GM10248 (cell line): ENCODE measurements at places on chromosomes 1 and 21.

GRCh38 chr21:14572204-14572780 is 26.2 kb upstream of the SAMSN1 start:
- no peak for DNase-seq

DNA sequence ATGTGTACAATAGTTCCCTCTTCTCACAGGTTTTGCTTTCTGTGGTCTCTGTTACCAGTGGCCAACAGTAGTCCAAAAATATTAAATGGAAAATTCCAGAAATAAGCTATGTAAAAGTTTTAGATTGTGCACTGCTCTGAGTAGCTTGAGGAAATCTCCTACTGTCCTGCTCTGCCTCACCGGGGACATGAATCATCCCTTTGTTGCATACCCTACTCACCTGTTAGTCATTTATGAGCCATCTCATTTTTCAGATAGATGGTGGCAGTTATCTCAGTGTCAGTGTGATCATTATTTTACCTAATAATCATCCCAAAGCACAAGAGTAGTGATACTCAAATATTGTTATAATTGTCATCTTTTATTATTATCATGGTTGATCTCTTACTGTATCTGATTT is 688.1 kb downstream of the PLA2G4A start:
- DNase-seq: no peak

DNA sequence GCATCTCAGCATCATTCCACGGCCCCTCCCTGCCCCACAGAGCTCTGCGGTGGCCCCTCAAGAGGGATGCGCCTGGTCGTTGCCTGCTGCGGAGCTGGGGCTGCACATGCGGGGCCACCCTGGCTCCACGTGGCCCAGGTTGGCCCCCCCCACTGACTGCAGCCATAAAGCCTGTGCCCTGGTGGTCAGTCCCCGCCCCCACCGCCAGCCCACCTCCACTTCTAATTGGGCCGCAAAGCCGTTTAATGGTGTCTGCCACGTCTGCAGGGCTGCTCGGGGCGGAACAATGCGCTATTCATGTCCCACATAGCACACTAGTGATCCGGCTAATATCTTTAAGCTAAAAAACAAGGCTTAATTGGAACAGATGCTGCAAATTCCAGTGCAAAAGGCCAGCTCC is 33.5 kb upstream of the ACTRT2 start:
- no peak for DNase-seq

GRCh38 chr1:50027794-50028193 is 4.0 kb upstream of the AGBL4 start:
- DNase-seq: no peak

GRCh38 chr1:47724432-47724999 is 272.7 kb downstream of the TRABD2B start:
- DNase-seq: no peak

- DNase-seq: no peak
These were observed 169.8 kb downstream of the ST6GALNAC5 start for GRCh38 chr1:77037038-77037437.

DNA sequence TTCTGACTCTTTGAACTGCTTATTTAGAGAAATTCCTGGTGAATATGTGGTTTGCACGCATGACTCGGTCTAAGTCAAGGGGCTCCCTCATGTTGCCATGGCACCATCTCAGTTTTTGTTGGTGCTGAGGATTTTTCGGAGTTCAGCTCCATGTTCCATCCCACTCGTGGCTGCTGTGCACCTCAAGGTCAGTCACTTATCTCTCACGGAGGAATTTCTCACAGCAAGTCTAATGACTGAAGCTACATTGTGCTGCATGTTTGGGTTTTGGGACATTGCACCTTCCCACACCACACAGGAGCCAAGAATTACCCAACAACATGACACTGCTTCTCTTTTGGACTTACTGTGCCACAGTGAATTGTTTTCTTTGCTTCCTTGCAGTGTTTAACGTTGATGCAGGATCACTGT is 269.9 kb downstream of the NCAM2 start:
- no peak for DNase-seq

GRCh38 chr1:186841599-186841998 is 12.8 kb downstream of the PLA2G4A start:
- DNase-seq: no peak

DNA sequence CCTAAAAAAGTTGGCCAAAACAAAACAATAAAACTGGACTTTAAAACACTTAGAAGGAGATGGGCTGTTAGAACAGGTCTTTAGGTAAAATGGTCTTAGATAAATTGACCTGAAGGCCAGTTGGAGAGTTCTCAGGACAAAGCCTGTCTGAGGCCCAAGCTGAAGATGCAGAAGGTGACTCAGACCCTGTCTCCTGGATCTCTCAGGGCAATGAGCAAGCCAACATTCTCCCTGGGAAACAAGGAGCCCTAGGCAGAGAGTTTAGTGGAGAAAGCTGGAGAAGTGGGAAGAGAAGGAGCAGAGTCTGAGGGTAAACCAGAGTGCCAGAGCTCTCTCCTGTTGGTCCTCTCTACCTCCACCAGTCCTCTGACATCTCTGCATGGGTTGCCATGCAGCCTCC is 70.1 kb downstream of the FCRL5 start:
- no peak for DNase-seq

DNA sequence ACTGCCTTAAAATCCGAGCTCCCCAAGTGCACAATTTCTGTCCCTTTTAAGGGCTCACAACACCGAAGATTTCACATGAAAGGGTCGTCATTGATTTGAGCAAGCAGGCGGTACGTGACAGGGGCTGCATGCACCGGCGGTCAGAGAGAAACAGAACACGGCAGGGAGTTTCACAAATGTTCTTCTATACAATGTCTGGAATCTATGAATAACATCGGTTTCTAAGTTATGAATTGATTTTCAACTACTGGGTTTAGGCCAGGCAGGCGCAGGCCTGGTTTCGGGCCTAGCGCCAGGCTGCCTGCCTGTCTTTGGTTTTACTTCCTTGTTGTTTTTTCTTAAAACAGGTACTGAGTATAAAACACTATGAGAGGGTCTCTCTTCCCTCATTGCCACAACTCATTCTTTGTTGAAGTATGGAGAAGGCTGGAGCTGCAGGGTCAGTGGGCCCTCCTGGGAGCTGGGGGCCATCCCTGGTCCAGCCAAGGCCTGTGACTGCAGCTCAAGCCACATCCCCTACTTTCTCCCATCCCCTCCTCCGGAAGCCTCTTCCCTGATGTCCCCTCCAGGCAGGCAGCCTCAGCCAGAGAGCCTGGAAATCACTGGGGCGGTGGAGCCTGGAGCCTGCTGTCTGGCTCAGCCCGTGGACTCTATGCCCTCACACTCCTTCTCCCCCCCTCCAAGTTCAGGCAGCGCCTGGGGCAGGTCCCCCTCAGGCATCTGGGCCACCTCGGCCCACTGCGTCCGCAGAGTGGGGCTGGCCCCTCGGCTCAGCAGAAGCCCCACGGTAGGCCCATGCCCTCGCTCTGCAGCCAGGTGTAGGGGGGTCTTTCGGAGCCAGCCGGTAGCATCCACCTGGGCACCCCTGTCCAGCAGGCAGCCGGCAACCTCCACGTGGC is 2.4 kb downstream of the ANKRD65 start:
- peak; percentile 26 for DNase-seq

DNA sequence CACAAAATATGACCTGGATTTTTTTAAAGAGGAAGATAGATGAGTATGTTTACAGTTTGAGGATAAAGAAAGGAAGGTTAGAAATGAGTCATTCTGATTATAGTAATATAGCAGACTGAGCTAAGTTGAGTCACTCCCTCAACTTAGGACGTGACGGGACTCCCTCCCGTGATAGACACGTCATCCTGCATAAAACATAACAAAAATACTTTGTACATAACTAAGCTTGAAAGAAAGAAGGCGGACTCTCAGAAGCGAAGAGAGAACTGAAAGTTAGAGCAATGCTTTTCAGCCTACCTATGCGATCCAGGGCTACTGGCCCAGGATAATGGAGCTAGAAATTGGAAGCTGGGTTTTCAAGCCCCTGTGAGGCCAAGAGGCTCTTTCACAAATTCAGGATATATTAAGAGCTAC is 53.0 kb upstream of the DESI2 start:
- DNase-seq: peak; percentile 72

GRCh38 chr1:22619252-22619651 is 17.2 kb upstream of the C1QA start:
- no peak for DNase-seq

DNA sequence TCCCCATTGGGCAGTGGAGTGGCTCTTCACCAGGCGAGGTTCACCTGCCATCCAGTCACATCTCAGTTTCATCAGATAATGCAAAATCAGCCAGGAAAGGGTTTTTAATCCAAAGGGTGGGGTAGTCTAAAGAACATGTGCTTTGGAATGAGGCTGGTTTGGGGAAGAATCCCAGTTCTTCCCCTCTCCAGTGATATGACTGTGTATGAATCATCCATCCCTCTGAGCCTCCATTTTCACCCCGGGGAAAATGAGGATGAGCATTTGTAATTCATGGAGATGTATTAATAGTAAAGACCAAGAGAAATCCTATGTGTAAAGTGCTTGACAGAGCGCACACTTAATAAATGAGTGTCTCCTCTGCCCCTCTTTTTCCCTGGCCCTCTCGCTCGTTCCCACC is 215.1 kb upstream of the FGGY start:
- DNase-seq: no peak

DNA sequence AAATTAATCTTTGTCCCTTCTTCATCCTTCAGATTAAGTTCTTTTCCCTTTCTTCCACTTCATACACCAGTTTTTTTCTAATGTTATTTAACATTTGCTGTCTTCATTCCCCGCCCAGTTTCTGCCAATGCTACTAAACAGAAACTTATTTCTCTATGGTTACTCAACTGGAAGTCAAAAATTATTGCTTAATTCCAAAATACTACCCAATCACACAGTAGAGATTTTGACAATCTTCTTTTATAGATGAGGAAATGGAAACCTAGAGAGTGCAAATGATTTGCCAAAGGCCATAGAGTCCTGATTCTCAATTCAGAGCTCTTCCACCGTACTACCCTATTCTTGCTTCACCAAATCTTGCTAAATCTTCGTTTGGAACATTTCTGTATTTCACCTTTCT is 58.1 kb upstream of the SH3GLB1 start:
- no peak for DNase-seq

- no peak for DNase-seq
These were observed 6.2 kb downstream of the FH start for GRCh38 chr1:241513378-241513777.

DNA sequence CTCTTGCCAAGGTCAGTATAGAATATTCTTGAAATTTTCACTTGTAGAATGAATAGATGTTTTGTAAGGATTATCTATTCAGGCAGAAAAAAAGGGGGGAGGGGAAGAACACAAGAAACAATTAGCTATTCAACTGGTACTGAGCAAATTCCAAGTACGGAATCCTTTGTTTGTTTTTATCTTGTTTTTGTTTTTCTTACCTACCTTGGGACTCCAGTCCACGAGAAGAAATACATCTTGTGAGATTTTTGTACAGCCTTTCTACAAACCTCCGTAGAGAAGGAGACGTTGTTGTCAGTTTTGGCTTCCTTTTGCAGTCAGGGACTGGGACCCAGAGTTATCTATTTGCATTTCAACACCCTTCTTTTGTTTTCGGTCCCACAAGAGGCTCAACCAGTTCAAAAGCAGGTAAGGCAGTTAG is 36.0 kb downstream of the ZNF281 start:
- DNase-seq: no peak

- DNase-seq: no peak
These were observed 54.3 kb upstream of the GOLT1A start for GRCh38 chr1:204268101-204268500.

DNA sequence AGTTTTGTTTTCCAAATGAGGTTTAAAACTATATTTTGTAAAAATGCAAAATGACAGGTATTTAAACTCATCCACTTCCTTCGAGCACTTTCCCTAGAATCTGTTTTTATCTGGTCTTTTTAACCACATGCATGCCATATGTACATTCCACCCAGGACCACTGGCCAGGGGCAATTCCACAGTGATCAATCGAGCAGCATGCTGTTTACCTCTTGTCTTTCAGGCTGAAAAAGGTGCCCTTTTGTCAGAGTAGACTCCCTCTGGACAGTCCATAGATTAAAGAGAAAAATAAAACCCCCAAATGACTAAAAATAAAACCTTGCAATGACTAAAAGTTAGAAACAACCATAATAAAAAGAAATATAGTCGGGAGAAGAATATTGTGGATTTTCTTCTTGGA is 313.3 kb downstream of the LMO4 start:
- DNase-seq: no peak

DNA sequence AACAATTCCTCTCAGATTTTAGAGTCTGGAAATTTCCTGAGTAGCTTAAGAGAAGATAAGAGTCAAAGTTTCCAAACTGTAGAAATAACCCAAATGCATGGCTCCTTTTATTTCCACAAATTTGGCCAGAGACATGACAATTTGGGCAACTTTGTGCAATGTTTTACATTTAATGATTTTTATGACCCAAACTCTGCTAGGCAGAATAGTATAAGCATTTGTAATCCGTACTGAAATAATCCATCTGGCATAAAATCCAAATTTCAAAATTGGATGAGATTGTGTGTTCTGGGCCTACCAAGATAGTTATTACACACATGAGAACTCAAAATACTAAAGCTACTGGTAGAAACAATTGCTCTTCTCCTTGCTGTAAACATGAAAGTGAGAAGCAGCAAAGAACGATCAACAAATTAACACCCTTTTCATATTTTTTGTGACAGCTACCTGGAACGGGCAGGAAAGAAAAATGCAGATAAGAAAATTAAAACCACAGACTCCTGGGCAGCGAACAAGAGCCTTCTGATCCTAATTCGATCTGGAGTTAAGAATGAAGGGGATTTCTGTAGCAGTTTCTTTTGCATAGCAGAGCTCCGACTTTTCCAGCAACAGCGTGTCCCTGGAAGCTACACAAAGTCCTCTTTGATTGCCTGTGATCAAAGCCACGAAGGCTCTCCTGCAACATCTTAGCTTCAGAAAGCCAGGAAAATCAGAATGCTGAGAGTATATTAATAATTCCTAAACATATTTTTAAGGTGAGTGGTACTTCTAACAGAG is 191.2 kb downstream of the GRIK1 start:
- no peak for DNase-seq

DNA sequence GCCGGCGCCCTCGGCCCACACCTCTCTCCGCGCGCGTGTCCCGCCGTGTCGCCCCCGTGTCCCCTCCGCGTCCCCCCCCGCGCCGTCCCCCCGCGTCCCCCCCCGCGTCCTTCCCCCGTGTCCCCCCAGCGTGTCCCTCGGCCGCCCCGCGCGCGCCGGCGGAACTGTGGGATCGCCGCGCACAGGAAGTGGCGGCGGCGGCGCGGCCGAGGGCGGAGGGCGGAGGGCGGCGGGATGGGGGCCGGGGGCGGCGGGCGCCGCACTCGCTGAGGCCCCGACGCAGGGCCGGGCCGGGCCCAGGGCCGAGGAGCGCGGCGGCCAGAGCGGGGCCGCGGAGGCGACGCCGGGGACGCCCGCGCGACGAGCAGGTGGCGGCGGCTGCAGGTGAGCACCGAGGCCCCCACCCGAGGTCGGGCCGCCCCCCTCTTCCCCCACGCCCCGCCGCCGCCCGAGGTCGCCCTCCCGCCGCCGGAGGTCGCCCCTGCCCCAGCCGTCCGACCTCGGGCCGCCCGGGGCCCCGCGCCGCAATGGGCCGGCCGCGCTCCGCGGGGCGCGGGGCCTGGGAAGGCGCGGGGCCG is at the start of gene AGPAT3:
TSS of gene AGPAT3 (plus strand) at position 262 of the 578 bp plus-strand sequence. CDS start 94,459 bp downstream, outside the sequence.
- peak; percentile 66 for DNase-seq

GRCh38 chr1:182145441-182145840 is 83.9 kb upstream of the ZNF648 start:
- no peak for DNase-seq

GRCh38 chr1:234900595-234900994 is 228.0 kb downstream of the TOMM20 start:
- no peak for DNase-seq

- DNase-seq: no peak
These were observed 176.6 kb downstream of the GRIK3 start for GRCh38 chr1:36857754-36858153.
